Activated gamma-delta T cell treated with anti-CD3 and anti-CD28 coated beads, Interleukin-2, amount 50 U/mL, for 16 hours (primary cell): ENCODE measurements at places on chromosomes 6 and 20.

- DNase-seq, result no peak
These were observed 106.4 kb downstream of the CD109 start for GRCh38 chr6:73802366-73802765.

DNA sequence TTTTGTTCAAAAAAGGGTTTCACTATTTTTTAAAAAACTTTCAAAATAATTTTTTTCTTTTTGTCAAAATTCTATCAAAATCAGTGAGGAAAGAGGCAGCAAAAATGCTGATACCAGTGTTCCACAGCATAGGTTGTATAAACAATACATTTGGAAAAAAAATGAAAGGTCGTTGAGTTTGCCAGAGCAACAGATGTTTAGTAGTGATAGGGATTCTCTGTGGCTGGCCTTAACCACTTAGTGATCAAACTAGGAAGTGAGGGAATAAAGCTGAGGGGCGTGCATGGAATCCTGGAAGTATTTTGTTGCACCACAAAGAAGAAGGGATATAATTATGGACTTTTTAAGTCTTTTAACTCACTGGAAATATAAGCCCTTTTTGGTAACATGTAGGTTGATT, 555.3 kb upstream of the CHD6 start:
- no peak for DNase-seq

GRCh38 chr6:85026021-85026420, 261.6 kb upstream of the TBX18 start:
- DNase-seq, result no peak

- no peak for DNase-seq
These were observed 654.0 kb downstream of the COL12A1 start for GRCh38 chr6:74551896-74552295.

GRCh38 chr6:138465007-138465645, 34.2 kb downstream of the NHSL1 start:
- no peak for DNase-seq

GRCh38 chr6:25922301-25922700, 8.2 kb downstream of the SLC17A2 start:
- no peak for DNase-seq

DNA sequence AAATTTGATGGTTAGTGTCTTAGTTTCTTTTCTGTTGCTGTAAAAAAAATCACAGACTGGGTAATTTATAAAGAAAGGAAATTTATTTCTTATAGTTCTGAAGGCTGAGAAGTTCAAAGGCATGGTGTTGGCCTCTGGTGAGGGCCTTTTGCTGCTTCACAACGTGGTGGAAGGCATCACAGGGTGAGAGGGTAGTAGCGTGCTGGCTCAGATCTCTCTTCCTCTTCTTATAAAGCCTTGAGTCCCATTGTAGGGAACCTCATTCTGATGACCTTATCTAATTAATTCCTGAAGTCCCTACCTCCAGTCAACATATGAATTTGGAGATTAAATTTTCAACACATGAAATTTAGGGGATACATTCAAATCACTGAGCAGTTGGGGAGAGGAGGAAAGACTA, 62.0 kb downstream of the ARID1B start:
- DNase-seq, result no peak

DNA sequence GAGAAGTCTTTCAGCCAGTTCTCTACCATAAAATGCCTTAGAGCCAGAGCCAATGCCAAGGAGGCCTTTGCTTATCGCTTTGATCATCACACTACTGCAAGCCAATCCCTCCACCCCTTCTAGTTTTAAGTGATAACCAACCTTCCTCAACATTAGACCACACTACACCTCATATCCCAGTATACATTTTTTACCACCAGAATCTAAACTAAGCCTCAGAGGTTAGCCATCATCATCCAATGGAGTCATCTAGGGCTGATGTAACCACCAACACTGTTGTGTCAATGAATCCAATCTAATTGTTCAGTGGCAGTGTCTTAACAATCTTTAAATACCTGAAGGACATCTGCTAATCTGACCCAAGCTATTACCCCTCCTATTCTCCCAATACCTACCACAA, 6.4 kb downstream of the ZUP1 start:
- DNase-seq, result no peak

DNA sequence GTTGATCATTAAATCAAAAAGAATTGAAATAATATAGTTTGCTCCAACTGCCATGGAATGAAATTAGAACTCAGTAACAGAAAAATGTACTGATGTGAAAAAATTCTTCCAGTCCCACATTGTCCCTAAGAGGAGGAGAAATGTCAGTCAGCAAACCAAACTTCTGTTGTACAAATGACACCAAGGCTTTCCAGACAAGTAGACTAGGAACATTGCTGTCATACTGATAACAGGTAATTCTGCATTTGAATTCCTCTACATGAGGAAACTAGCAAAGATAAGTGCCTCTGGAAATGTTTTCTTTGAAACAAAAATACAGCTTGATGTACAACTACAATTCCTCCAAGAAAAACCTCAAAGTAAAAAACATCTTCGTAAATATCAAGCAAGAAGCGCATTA, 90.2 kb downstream of the HIVEP1 start:
- DNase-seq, result no peak
